Suppressor macrophage (primary cell): ENCODE measurements at places on chromosomes 11 and 22.

- DNase-seq = peak; percentile 92
Observed at GRCh38 chr11:67268081-67268961, 2.0 kb downstream of the GRK2 start.

DNA sequence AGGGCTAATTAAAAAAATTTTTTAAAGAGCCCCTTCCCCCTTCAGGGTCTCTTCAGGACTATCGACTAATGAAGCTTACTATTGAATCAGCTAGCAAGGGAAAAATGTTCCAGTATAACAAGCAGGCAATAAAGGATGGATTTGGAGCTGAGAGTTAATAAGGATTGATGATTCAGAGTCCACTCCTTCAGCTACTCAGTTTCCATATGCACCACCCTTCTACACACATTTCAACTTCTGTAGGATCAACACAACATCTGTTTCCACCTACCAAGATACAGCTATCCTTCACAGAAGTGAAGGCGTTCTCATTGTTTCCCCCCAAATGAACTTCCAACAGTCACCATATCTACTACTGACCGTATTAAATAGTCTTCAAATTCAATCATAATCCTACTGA is 6.6 kb upstream of the ALKBH3 start:
- DNase-seq = no peak

GRCh38 chr11:12675951-12676711 is 1.9 kb downstream of the TEAD1 start:
- no peak for DNase-seq

DNA sequence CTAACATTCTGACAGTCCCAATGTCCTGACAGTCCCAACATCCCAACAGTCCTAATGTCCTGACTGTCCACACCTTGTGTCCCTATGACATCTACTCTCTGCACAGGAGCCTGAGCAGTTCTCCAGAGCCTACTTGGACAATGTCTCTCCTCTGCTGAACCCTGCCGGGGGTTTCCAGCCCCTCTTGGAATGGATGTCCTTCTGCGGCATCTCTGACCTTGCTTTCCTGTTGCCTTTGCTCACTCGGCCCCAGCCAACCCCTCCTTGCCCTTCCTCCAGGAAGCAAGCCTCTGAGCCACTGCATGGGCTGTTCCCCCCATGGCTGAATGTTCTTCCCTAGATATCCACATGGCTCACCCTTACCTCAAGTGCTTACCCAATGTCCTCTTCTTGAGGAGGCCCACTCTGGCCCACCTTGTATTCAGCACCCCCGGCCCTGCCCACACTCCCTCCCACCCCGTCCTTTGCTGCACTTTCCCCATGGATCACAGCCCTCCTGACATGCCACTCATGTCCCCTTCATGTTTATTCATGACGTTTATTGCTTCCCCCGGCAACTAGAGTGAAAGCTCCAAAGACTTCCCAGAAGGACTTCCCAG is 59.5 kb downstream of the DHCR7 start:
- no peak for DNase-seq

DNA sequence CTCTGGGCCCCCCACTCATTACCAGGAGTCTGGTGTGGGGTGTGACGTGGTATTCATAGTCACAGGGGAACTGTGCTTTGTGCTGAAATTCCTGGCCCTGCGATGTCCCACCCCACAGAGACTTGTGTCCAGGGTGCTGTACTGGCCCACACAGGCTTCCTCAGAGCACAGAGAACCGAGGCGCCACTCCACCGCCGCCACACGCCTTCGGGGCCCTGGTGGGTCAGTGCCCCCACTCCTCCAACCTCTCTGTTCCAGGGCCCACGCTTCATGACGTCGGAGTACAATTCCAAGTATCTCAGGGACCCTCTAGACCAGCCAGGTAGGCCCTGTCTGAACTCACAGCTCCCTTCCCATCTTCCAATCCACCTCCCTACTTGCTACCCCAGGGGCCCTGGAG is 23.5 kb upstream of the LRRC10B start:
- no peak for DNase-seq

- DNase-seq = no peak
Observed at GRCh38 chr22:19630614-19631013, 83.7 kb upstream of the SEPTIN5 start.

DNA sequence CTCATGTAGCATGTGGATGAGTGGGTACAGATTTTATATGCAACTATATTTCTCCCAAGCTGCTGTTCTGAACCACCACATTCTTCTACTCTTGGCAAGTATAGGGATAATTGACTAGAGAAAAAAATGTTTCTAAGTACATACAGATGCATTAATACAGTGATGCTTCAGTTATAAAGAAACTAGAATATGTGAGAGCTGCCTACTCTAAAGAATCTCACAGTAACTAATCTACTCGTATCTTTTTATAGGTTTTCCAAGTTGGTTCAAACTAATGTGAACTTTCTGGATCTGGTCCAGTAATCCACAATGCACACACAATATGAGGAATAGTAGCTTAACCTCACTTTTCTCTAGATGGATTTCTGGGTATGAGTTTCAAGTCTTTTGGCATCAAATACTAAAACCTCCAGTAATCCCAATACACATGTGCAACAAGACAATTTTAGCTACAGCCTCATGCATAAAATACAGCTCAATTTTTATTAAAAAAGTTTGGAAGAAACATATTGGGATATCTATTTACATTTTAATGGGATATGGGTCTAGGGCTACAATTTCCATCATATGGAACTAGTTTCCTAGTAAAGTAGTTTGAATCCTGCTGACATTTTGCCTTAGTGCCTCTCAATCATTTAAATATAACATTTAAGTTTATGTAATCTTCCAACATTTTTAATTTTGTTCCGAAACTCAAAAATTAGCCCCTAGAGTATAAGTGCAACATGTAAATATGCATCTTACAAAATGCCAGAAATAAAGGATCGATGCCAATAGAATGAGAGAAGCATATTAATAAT is 2209.7 kb downstream of the LRRC4C start:
- no peak for DNase-seq

DNA sequence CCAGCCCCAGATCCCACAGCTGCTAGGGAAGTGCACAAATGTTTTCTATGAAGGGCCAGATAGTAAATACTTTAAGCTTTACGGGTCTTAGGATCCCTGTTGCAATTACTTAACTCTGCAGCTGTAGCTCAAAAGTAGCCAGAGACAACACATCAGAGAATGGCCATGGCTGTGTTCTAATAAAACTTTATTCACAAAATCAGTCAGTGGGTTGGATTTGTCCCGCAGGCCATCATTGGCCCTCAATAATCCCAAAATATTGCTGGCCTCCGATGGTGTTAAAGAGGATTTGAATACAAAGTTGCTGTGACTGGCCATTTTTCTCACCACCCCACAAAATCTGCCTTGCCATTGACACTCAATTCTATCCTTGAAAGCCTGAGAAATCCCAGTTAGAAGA is 49.6 kb downstream of the ISX start:
- DNase-seq = no peak

DNA sequence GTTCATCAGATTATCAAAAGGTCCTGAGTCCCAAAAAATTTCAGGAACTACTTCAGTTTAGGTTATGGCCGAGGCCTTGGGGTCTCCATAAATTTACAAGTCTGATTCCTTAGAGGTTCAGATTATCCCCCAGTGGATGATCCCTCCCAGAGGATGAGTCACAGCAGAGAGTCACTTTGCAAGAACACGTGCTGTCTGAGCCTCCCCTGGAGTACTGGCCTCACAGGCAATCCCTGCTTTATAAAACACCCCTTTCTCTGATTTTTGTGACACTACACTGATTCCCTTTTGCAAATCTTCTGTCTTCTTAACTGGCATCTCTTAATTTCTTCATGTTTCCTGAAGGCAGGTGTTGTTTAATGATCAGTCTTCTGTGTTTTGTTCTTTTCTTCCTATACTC is 45.3 kb downstream of the CCDC34 start:
- DNase-seq = no peak

GRCh38 chr11:4991060-4991459 is 3.6 kb upstream of the OR51L1 start:
- DNase-seq = no peak

GRCh38 chr11:26626346-26626745 is 54.3 kb upstream of the MUC15 start:
- no peak for DNase-seq

GRCh38 chr22:32606181-32606580 is 131.6 kb downstream of the FBXO7 start:
- DNase-seq = no peak

DNA sequence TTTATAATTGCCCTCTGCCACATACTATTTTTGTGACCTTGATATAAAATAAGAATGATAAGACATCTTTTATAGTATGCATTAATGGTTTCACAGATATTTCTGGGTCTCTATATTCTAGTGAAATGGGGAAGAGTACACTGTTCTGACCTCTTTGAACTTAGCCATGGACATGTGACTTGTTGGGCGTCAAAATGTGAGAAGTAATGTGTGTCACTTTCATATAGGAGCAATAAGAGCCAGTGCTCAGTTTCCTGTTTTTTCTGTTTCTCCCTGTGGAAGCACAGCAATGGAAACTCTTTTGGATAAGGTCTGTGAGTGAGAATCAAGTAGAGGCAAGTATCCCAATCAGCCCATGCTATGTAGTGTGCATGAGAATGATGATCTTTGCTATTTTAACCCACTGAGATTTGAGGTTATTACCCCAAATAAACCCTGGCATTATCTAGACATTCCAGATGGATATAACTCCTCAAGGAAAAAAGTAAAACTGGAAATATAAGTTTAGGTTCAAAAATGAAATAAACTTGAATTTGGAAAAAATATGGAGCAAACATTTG is 60.7 kb downstream of the RAB38 start:
- DNase-seq = peak; percentile 39

GRCh38 chr11:60927061-60927592 is 2.9 kb downstream of the TMEM132A start:
- DNase-seq = no peak

DNA sequence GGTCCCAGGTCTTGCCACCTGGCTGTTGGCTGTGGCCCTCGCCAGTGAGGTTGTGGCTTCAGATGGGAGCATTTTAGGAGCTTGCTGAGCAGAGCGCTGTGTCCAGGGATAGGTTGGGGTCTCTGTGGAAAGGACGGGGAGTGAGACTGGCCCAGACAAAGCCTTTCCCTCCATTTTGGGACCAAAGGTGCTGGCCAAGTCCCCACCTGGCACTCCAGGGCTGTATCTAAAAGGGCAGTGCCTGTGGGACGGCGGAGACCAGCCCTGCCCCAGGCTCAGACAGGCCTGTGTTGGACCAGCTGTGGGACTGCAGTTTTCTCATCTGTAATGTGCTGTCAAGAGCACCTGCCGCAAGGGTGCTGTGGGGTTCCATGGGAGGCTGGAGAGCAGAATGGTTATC is 5.0 kb upstream of the KCTD17 start:
- no peak for DNase-seq
